ENCODE measurements at places on chromosomes 6 and 20.

DNA sequence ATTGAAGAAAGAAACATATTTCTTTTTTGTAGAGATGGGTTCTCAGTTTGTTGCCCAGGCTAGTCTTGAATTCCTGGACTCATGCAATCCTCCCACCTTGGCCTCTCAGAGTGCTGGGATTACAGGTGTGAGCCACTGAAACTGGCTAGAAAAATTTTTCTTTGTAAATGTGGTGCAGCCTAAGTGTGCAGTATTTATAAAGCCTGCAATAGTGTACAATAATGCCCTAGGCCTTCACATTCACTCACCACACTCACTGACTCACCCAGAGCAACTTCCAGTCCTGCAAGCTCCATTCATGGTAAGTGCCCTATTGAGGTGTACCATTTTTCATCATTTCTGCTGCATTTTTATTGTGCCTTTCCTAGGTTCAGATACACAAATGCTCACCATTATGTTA is 31.4 kb downstream of the NHSL1 start:
- no peak for DNase-seq

GRCh38 chr6:27757307-27757706 is 154.9 kb downstream of the OR2B2 start:
- no peak for DNase-seq

GRCh38 chr20:51326201-51326819 is 216.2 kb downstream of the NFATC2 start:
- peak; percentile 36 for DNase-seq

DNA sequence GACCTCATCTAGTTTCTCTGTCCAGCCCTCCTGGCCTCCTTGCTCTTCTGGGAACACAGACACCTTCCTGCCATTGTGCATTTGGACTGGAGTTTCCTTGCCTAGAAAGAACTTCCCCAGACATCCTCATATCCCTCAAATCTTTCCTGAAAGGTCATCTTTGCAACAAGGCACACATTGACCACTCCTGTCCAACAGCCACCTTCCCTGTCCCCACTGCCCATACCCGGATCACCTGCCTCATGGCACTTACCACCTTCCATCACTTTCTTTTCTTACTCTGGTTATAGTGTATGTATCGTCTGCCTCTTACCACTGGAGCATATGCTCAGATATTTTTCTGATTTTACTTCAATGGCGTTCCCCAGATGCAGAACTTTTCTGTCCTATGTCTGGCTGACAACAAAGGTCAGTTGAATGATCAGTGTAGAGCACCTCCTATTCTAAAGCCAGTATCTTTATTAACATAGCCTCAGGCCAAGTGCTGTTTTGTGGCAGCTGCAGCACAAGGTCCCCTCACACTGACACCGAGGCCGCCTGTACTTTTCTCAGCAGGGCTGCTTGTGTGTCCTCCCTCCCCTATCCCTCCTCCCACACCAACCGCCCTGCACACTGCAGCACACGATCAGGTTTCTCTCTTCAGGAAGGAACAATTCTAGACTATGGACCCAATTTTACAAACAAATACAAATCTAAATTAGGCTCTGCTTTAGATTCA is 4.1 kb downstream of the HLA-C start:
- DNase-seq, result no peak

DNA sequence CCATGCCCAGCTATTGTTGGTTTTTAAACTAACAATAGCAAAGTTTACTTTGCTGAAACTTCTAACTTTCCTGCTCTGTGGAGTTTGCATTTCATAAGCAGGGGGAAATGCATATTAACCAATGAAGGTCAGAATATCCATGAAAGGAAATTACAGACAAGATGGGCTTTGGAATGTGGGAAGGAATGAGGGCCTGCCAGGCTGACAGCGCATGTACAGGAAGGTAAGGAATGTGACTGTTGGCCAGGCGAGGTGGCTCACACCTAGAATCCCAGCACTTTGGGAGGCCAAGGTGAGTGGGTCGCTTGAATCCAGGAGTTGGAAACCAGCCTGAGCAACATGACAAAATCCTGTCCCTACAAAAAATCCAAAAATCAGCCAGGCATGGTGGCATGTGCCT is 49.6 kb downstream of the CDK5RAP1 start:
- DNase-seq, result no peak

DNA sequence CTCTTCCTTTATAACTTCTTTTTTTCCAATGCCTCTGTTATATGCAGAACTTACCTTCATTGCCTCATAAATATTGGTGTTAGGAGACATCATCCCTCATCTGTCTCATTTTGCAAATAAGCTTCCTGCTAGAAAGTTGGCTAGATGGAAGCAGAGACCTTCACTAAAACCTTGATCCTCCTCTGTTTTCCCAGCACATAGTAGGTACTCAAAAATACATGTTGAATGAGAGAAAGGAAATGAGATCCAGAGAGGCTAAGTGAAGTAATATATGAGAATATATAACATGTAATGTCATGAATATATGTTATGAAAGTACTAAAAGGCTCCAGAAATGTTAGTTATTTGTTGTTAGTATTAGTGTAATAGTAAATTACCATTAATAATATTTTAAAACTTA is 91.9 kb downstream of the CDKAL1 start:
- DNase-seq, result no peak

DNA sequence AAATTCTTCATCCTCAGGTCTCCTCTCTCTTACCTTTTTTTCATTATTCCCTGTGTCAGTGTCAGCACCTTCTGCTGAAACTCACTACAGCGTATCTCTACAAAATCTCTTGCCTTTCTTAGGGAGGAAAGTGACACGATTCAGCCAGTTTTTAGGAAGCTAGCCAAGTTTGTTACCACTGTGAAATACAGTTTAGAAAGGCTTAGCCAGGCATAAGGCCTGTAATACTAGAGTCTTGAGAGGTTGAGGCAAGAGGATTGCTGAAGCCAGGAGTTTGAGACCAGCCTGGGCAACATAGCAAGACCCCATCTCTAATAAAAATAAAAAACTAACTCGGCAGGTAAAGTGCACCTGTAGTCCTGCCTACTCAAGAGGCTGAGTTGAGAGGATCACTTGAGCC is 16.7 kb downstream of the TAB2 start:
- DNase-seq, result no peak

DNA sequence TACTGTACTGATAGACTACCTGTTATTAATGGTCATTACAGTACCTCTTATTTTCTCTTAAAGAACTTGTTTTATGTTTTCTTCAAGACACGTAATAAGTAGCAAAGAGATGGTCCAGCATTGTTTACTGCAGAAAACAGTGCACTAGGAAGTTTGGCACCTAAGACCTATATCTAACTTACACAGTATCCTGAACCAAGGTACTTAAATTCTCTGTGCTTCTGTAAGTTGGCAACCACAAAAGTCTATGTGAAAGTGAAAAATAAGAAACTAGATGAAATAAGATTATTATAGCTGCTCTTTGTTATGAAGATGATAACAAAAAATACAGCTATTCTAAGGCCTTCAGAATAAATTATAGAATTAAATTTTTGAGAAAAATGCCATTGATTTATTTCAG is 411.7 kb upstream of the SOX4 start:
- no peak for DNase-seq

DNA sequence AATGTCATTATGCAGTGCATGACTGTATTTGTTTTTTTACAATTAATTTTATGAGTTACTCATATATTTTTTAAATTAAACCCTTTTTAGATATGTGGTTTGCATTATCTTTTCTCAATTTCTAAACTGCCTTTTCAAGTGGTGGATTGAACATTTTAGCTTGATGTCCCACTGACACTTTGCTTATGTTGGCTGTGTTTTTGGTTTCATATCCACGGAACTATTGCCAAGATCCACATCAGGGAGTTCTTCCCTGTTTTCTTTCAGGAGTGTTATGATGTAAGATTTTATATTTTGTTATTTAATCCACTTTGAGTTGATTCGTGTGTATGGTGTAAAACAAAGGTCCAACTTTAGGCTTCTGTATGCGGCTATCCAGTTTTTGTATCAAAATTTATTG is 1144.9 kb upstream of the EYS start:
- DNase-seq, result no peak

DNA sequence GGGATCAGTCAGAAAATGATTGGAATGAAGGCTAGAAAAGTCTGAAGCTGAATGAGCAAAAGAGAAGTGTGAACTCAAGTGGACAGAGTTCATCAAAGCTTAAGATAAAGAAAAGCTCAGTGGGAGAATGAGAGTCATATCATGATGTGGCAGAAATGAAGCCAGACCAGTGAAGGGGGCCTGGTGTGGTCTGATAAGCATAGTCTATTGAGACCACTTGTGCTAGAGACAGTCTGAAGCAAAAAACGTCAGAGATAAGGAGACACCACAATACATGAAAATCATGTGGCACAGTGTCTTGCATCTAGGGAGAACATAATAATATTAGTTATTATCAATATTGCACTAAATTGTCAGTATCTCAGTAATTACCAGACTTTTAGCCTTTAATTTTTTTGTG is 601.5 kb downstream of the UTRN start:
- DNase-seq, result no peak

GRCh38 chr6:33815854-33816253 is 12.1 kb upstream of the MLN start:
- no peak for DNase-seq

GRCh38 chr20:34949120-34949519 is 6.5 kb downstream of the GSS start:
- no peak for DNase-seq

- no peak for DNase-seq
These were observed 260.3 kb downstream of the ALDH8A1 start for GRCh38 chr6:134689641-134690040.

- no peak for DNase-seq
These were observed 74.5 kb downstream of the PTPN1 start for GRCh38 chr20:50584687-50585086.

GRCh38 chr6:94953867-94954631 is 623.3 kb upstream of the MANEA start:
- peak; percentile 18 for DNase-seq

DNA sequence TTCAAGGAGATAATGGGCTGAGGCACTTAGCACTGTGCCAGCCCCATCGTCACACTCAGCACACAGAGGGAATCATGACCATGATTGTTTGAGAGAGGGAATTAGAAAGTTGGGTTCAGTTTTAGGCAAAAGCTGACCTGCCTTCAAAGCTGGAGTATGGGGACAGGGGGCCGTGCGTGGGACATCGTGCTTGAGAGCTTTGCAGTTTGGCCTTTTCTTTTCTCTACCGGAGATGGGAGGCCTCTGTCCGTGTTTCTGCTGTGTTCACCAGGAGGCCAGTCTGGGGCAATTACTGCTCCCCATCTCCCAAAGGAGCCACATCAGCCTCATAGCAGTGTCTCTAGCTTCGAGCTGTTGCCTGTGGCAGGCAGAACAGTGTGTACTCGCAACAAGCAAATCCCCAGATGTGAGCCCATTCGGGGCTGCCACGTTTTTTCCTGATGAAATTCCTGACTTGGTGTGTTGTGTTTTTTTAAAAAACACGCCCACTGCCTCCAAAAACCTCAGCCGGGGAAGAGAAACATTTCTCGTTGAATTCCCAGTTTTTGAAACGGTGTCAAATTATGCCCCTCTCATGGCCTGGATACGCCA is 20.2 kb downstream of the EYA2 start:
- no peak for DNase-seq

DNA sequence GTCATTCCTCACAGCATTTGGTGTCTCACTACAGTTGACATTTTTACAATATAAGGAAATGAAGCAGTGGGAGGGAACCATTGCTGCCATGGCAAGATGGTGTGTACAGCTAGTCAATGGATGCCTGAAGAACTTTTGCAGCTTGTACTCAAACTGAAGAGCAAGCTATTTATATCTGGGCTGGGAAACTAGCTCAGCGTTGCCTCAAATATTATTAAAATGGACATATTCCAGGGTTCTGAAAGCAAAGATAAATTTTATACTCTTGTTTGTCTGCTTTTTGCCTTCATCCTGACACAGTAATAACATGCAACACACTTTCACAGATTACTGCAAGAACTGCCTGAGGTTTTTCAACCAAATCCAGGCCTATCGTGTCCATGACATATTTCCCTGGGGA is 156.4 kb upstream of the COL21A1 start:
- DNase-seq, result no peak

GRCh38 chr6:83417880-83418663 is 12.8 kb downstream of the ME1 start:
- peak; percentile 63 for DNase-seq

DNA sequence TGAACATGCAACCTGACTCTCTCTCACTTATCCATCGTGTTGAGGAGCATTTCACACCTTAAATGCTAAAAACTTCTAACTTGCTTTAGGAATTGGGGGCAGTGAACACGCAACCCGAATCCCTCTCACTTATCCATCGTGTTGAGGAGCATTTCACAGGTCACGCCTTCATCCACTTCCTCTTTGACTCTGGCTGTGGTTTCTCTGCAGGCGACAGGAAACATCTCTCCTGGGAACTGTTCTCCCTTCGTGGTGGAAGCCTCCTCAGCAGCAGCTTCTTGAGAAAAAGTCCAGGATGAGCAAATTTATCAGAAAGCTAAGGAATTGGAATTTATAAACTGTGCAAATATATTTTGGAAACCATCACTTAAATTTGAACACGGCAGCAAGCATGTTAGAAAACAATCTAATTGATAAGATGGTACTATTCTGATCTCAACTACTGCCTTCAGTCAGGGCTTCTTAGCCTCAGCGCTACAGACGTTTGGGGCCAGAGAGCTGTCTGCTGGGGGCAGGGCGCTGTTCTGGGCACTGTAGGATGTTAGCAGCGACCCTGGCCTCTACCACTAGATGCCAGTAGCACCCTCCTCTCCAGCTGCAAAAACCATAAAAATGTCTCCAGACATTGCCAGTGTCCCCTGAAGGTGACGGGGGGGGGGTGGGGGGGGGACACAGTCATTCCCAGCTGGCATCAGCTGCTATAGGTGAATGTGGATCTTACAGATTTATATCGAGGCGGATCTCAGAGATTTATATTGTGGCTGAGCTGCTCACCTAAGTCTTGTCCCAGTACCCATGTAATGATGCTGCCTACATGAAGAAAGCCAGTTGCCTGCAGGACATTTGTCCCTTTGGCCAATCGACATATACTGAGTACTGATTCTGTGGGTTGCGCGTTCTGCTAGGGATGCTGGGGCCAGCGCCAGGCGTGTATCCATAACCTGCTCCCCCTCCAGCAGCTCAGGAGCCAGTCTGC is 26.2 kb downstream of the CTCFL start:
- DNase-seq, result peak; percentile 31

DNA sequence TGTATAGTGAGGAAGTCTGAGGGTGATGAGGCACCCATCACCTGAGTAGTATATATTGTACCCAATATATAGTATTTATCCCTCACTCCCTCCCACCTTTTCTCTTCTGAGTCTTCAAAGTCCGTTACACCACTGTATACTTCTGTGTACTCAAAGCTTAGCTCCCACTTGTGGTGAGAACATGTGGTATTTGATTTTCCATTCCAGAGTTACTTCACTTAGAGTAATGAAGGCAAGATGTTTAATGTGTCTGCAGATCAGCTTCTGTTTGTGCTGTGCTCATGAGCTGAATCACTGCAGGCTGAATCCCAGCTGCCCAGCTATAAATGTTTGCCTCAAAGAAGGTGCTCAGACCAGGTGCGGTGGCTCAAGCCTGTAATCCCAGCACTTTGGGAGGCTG is 139.3 kb upstream of the FOXA2 start:
- DNase-seq, result no peak

Data from pons (tissue), 1 donor.